Adrenal gland (tissue), 19 donors: ENCODE measurements at places on chromosomes 4 and X. TPM values are rescaled to one million over a fixed set of nuclear protein-coding genes. Genes with fewer than 3 reads are reported as not detected.

SMPX gene
- not detected for total RNA-seq

COX7B2 gene
- total RNA-seq = not detected

DNAAF6 gene
- total RNA-seq = not detected

SSX4 gene
- total RNA-seq = not detected

HSD17B13 gene
- 0.32 TPM for total RNA-seq

MANBA gene
- total RNA-seq = 56.1 TPM

GABRG1 gene
- 0.04 TPM for total RNA-seq

STS gene
- total RNA-seq = 4.4 TPM

AMOT gene
- total RNA-seq = 9.5 TPM

ASB11 gene
- not detected for total RNA-seq

SCRG1 gene
- total RNA-seq = 0.14 TPM

ZAR1 gene
- total RNA-seq = not detected

CT45A2 gene
- not detected for total RNA-seq

ASB12 gene
- total RNA-seq = not detected

FAM200B gene
- total RNA-seq = 90.3 TPM

DSPP gene
- total RNA-seq = not detected
